Dermis blood vessel endothelial cell (primary cell): ENCODE measurements at places on chromosomes 5 and 9. TPM values are rescaled to one million over a fixed set of nuclear protein-coding genes. Genes with fewer than 3 reads are reported as not detected.

DNA sequence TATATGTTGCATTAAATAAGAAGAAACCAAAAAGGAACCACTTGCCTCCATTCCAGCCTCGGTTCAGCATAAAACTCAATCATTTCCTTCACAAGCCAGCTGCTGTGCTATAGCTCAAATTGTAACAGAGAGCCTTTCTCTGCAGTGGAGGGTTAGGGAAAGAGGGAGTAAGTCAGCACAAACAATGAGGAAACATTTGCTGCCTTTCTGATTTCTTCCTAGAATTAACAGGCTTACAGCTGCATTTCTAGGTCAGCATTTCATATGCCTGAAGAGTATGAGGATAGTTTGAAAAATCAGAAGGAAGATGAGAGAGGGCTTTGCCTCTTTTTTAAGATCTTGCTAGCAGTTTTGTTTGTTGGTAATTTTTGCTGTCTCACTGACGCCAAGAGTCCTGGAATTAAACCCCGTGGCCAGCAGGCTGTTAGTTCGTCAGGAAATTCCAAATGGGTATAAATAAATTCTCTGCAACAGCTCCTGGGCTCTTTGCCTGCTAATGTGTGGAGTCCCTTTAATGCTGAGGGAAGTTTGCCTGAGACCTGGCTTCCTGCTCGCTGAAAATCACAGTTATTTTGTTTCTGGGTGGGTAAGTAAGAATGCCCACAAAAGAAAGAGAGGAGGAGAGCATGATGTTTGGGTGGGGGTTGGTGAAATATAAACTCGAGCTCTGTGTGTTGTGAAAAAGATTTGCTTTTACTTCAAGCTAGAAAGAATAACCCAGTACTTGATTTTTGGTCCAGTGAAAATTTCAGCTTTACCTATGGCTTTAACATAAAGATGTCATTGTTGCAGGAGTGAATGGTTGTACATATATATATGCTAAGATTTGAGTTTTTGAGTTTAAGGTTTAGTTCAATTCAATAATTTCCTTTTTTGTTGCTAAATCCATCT is 148.1 kb upstream of the DMRT1 start:
- peak; percentile 91 for DNase-seq

GRCh38 chr5:159887050-159887449 is 29.2 kb upstream of the ADRA1B start:
- DNase-seq = no peak

The CCNI2 gene
- total RNA-seq = 0.34 and 0.51 TPM in 2 replicates

GRCh38 chr5:95731571-95732554 is 727 bp downstream of the RHOBTB3 start:
- DNase-seq = peak; percentile 55

DNA sequence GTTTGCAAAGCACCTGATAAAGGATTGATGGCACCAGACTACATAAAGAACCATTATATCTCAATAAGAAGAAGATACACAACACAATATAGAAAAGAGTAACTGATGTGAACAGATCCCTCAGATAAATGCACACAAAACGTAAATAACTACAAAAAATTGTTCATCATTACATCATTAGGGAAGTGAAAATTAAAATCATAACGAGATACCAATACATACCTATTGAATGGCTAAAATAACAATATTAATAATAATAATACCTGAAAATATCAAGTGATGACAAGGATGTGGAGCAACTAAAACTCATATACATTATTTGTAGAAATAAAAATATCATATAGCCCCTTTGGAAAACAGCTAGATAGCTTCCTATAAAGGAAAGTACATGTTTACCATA is 469.5 kb downstream of the DMRTA1 start:
- DNase-seq = no peak
